Aorta (tissue), 5 donors: ENCODE measurements at places on chromosomes 7 and 10. TPM values are rescaled to one million over a fixed set of nuclear protein-coding genes. Genes with fewer than 3 reads are reported as not detected.

Gene NUDT13
- 1.7 TPM for total RNA-seq

DNA sequence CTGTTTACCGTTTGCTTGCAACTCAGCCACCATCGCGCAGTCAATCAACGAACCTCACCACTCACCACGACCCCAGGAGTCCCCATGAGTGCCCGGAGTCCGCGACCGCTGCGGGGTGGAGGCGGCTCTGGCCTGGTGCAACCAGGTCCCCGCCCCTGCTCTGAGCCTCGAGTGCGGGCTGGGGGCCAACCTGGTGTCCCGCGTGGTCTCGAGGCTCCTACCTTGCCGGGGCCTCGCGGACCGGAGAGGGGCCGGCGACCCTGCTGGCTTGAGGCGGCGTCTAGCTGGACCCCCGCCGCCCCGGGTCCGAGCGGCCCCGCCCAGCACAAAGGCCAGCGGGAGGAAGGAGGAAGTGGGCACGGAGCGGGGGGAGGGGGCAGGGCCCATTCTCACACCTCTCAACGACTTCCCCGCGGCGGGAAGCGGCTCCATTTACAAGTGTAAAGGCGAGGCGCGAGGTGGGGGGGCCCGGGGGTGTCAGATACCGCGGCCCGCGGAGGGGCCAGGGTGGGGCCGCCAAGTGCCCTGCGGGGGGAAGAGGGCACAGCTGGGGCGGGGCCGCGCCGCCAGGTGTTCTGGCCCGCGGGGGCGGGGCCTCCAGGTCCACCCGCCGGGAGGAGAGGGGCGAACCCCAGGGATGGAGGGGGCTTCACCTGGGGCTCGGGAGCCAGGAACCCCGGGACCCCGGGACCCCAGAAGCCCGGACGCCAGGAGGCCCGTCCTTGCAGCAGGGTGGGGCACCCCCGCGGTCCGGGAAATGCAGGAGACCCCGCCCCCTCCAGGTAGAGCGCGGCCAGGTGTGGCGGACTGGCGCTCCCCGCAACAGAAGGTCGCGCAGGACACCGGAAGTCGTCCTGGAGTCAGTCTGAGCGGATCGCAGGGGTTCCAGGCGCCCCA, 8.6 kb downstream of the CTBP2 start:
- DNase-seq = peak; percentile 77

GRCh38 chr10:131310142-131310541, 1.4 kb downstream of the TCERG1L start:
- DNase-seq = no peak

Gene PRLHR
- total RNA-seq = not detected

Gene GPR141
- 4.2 TPM for total RNA-seq

- DNase-seq = no peak
These were observed 271.9 kb downstream of the MTERF1 start for GRCh38 chr7:91608606-91609005.

GRCh38 chr7:127393368-127394058, 1.0 kb upstream of the ZNF800 start:
- DNase-seq = no peak

Gene LIPJ
- total RNA-seq = not detected

GRCh38 chr7:19016140-19016539, 101.3 kb downstream of the TWIST1 start:
- DNase-seq = no peak

DNA sequence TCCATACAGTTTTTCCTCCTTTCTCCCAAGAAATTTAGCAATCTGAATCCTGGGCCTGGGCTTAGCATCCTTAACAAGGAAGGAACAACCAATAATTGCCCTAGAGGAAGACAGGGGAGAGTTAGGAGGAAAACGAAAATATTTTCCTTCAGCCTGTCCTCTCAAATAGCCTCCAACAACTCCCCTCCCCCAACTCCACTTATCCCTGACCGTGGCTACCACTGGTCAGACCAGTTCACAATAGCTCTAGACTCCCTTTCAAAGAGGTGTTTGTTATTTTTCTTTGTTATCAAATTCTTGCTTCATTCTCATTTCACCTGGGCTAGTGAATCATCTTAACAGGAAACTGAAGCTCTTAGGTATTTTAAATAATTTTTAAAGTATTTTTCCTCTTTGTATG, 114.1 kb downstream of the CPED1 start:
- DNase-seq = no peak

DNA sequence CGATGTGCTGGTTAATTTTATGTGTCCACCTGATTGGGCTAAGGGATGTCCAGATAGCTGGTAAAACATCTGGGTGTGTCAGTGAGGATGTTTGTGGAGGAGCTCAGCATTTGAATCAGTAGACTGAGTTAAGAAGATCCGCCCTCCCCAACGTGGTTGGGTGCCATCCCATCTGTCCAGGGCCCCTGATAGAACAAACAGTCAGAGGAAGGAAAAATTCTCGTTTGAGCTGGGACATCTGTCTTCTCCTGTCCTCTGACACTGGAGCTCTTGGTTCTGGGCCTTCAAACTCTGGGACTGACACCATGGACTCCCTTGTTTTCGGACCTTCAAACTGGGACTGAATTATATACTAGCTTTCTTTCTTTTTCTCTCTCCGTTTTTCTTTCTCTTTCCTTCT, 59.6 kb downstream of the CARD11 start:
- DNase-seq = no peak

Gene RBM48
- 12.9 TPM for total RNA-seq
